ENCODE measurements at places on chromosomes 7 and 10.

GRCh38 chr10:62735464-62736167 lies 68.9 kb upstream of the ADO start:
- DNase-seq = no peak

DNA sequence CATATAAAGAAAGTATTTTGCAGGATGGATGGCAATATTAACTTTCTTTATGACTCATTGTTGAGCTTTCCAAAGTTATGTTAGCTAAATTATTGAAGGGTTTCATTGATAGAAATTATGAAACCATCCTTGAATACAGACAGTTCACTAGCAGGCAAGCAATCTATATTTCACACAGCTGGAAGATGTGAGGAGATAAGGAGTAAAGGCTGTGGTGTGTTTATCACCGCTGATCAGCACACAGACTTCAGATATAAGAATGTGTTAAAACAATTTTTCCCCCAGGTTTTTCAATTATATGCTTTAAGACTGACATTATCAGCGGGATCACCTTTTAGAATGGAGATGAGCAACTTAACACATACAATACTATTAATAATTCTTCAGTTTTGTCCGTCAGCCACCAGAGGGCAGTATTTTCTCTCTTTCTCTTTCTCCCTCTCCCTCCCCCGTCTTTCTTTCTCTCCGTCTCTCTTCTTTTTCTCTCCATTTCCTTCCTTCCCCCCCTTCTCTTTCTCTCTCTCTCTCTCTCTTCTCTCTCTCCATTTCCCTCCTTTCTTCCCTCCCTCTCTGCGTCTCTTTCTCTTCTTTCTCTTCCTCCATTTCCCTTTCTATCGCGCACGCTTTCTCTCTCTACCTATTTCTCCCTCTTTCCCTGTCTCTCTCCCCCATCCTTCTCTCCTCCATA lies 62.9 kb upstream of the FAM171A1 start:
- DNase-seq = no peak

DNA sequence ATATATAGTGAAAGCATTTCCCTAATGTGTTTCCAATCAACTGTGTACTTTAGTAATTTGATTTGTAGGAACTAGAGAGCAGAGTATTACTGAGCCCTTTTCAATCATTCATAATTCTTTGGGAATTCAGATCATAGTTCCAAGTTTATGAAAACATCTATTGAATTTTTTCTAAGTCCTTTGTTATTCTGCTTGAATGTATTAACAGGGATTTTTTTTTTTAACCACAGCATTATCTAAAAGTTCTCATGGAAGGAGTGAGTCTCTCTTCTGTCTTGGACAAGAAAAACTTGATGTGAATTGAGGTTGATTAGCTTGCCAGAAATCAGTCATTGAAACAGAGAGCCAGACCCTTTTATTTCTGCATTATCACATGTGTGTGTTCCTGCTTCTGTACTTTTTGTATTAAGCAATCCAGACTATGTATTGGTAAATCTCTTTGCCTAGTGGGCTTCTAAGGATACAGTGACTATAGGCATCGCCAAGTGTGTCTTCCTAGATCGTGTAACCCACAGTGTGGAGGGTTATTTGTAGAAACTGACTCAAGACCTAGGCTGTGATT lies 59.9 kb downstream of the BMPER start:
- DNase-seq = no peak

DNA sequence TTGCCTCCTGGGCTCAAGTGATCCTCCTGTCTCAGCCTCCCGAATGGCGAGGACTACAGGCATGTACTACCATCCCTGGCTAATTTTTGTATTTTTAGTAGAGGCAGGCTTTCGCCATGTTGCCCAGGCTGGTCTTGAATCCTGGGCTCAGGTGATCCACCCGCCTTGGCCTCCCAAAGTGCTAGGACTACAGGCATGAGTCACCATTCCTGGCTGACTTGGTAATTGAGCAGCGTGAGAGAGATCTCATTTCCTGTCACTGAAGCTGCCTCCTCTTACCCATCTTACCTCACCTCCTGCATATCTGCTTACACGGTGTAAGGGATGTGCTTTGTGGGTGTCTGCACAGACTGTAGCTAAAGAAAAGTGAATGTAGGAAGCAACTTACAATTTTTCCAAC lies 9.7 kb downstream of the IFIT3 start:
- no peak for DNase-seq
